ENCODE measurements at places on chromosomes 2 and 18.
A peak's percentile ranks its signal among the peaks of the same experiment; 100 is the strongest.

DNA sequence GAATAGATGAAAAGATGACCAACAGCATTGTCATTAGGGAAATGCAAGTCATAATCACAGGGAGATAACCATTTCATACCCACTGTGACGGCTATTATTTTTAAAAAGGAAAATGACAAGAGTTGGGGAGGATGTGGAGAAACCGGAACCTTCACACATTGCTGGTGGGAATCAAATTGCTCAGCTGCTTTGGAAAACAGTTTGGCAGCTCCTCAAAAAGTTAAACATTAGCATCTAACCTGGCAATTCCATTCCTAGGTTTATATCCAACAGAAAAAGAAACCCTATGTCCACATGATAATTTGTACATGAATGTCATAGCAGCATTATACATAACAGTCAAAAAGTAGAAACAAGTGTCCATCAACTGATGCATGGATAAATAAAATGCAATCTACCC lies 58.2 kb downstream of the KCNG3 start:
- DNase-seq = no peak

- DNase-seq = no peak
Observed at GRCh38 chr2:98247383-98247782, 98.9 kb upstream of the CNGA3 start.

GRCh38 chr2:149180226-149180875 lies 141.9 kb downstream of the LYPD6B start:
- no peak for DNase-seq

GRCh38 chr2:100953406-100954043 lies 48.6 kb upstream of the RPL31 start:
- DNase-seq = no peak

DNA sequence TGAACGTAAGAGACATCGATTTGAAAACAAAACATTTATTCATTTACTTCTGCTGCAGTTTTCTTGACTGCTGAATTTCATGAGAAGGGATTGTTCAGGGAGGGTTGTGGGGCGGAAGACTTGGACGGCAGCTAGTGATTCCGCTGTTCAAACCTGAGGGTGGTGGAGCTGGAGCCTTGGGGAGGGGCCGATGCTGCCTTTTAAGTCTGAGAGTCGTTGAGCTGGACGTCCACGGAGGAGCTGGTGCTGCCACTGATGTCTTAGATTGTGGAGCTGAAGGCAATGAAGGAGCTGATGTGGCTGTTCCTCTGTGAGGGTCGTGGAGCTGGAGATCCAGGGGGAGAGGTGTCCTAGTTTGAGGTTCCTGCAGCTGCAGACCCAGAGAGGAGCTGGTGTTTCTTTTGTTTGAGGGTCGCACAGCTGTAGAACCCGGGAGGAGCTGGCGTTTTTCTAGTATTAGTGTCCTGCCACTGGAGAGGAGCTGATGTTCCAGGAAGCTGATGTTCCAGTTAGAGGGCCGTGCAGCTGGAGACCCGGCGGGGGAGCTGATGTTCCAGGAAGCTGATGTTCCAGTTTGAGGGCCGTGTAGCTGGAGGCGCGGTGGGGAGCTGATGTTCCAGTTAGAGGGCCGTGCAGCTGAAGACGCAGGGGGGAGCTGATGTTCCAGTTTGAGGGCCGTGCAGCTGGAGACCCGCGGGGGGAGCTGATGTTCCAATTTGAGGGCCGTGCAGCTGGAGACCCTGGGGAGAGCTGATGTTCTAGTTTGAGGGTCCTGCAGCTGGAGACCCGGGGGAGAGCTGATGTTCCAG lies 150.9 kb downstream of the RTP5 start:
- DNase-seq = no peak

- no peak for DNase-seq
Observed at GRCh38 chr2:7895289-7895688, 786.6 kb upstream of the ID2 start.

- no peak for DNase-seq
Observed at GRCh38 chr2:19255481-19255880, 102.9 kb downstream of the OSR1 start.

DNA sequence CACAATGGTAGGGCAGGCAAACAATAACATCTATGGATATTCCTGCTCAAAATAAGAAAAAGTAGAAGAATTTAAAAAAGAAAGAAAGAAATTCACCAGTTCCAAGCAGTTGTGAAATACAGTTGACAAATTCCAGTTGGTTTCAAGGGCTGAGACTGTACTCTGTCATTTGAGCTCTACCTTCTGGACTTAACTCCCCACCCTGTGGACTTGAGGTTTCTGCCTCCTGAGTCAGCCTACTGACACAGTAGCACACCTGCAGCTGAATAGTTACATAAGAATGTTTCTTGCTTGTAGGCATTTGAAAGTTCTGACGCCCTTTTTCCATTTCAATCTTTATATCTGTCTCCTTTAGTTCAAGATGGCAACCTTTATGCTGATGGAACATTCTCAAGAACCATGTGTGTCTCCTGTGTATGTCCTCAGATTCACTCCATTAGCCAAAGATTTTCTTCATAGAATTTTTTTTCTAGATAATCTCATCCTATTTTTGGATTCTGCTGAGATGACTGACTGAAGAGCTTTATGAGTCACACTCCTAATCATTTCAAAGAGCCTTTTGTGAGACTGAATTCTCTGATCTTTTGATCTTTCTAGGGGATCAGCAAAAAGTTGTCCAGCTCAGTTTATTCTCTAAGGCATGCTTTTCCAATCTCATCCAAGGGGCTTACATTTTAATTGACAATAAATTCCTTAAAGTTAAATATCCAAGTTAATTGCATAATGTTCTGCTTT lies 19.1 kb downstream of the NETO1 start:
- DNase-seq = no peak

DNA sequence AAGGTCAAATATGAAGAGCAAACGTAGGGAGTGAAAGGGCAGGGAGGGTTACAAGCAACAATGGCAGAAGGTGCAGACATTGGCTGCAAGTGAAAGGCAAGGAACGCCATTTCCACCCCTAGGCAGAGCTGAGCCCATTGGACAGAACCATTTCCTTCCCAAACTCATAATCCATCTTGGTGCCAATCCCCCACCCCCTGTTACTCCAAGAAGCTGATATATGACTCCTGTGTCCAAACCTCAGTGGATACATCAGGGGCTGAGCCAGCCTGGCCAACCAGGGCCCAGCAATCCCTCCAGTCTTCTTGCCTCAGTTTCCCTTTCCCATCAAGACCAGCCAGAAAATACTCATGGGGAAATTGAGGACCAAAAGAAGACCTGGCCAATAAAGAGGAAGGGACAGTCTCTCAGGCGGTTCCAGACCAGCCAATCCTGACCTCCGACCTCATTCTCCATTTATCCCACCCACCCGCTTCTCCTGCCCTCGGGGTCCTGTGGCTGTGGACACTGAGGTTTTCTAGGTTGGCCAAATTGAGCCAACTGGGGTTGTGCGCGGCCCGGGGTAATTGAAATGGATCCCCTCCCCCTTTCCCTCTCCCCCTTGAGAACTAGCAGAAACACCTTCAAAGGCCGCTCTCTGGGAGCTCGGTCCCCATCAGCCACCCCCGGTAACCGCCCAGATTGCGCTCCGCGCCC lies 24.8 kb downstream of the TNS1 start:
- DNase-seq = no peak

- DNase-seq = peak; percentile 12
Observed at GRCh38 chr2:159939946-159940345, 122.5 kb downstream of the PLA2R1 start.

DNA sequence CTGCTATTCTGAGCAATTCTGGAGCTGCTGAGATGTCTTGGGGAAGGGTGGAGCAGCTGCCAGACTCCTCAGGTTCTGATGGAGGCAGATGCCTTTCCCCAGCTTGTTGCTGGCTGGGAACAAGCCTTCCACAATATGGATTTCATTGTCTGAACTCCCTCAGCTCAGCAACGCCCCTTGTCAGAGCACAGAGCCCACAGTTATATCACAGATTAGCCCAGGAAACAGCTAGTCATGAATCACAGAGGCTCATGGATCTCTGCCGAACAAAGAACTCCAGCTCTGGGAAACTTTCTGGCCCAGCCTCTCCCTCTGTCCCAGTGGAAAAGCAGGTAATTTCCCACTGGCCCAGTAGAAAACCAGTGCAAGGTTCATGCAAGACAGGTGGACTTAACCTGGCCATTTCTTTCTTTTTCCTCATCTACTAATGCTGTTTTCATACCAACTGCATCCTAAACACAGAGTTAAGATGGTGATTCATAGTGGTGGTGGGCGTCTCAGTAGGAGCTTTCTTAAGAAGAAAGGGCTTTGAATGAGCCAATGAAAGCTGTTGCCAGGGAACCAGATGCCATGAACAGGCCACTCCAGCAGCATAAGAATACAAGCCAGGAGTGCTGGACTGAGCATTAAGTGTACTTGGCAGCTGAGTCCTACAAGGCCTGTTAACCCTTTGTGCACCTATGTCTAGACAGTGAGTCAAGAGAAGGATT lies 8.7 kb upstream of the KIAA2012 start:
- DNase-seq = no peak

GRCh38 chr2:108640731-108641130 lies 78.6 kb upstream of the RANBP2 start:
- DNase-seq = peak; percentile 29

DNA sequence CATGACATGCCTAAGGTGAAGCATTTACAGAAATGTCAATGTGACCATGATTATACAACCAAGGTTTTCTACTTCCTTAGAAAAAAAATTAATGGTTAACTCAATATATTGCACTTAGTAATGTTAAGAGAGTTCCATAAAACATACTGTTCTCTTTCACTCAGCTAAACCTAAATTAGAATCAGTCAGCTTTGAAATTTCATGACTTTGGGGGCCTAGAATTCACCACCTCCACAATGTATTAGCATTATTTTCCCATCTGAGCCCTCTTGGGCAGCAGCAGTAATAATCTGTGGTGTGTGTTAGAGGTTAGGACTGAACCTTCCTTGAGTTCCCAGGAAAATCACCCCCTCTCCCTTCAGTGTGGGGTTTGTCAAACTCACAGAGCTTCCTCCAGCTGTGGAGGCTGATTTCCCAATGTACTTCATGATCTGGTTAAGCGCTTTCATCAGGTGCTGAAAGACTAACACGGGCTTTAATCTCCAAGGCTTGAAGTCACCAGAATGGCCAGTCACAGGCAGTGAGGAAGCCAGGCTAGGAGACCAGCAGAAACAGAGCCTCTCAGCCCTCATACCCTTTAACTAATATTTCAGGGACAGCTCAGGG lies 7.1 kb upstream of the UPP2 start:
- DNase-seq = no peak

DNA sequence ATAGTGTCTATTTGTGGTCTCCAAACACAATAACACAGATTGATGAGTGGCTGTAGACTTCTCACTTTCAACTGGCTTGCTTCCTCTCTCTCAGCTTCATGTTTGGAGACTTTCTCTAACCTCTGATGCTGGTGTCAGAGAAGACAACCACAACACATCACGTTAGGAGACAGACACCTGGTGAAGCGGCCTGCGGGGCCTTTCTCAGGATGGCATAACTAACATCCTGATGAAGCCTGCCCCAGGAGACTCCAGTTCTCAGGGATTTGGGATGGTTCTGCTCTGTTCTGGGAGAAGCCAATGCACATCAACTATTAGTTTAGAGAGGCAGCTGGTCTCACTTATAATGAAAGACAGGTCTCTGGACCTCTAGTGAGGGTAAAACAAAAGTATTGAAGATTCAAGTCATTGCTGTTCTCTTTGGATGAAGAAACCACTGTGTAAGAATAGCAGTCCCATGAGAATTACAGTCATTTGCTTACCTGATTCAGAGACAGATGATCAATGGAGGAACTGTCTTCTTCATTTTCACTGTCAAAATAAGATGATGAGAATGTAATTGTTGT lies 2.0 kb downstream of the IL1A start:
- no peak for DNase-seq

DNA sequence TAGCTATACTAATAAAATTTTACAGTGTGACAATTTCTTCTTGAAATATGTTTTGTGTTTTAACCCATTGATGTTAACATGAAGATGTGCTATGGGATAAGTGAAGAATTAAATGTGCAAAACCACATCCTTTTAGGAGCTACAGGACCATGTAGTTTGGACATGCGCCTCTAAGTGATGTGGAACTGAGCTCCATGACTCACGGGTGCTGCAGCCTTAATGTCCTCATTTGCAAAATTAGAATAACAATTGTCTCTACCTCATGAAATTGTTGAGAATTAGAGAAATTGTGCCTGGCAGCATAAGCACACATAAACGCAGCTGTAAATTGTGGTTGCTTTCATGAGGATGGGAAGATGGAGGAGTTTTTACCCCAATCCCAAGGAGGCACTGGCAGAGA lies 31.6 kb upstream of the TPO start:
- DNase-seq = no peak

DNA sequence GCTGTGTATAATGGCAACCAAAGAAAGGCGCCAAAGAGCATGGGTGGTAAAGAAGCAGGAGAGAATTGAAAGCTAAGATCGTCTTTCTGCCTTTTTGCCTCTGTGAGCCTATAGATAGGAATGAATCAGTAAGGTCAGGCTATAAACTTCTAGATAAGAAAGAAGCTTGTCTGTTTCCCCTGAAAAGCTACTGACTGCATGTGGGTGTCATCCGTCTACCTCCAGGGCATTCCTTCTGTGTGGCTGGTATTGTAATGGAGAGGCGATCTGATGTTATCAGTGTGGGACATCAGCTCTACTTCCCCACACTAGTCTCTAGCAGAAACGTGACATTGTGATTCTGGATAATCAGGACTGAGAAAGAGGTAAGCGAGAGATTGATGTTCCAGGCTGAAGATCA lies 63.4 kb upstream of the PLA2R1 start:
- DNase-seq = no peak

DNA sequence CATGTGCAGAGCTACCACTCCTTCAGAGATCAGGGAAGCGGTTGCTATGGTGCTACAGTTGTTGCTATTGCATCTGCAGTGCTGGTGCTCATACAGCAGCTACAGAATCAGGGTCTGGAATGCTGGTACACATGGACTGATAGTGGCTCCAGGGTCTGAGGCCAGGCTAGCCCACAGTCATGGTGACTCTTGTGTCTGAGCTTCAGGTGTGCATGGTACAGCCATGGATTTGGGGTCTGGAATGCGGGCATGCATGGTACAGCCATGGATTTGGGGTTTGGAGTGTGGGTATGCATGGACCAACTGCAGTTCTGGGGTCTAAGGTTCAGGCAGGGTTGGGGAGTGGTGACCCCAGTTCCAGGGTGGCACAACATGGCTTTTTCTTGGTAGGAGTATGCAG lies 185.2 kb downstream of the SLC4A3 start:
- no peak for DNase-seq

DNA sequence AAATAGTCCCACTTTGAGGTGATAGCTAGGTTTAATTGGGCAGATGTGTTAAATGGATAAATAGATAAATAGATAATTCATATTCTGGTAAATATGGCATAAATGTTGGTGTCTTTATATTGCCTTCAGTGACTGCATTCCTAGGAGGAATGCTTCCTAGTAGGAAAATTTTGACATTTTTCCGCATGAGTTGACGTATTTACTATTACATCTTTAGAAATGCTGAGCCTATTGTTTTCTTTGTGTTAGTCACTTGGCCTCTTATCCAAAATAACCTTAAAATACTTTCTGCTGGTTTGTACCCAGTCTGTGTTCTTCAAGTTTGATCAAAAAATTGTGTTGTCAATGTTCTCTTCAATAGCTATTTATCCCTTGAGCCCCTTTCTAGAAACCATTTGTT lies 495.6 kb upstream of the ZEB2 start:
- DNase-seq = no peak
